ENCODE measurements at places on chromosomes 7 and 10.
A peak's percentile ranks its signal among the peaks of the same experiment; 100 is the strongest.

DNA sequence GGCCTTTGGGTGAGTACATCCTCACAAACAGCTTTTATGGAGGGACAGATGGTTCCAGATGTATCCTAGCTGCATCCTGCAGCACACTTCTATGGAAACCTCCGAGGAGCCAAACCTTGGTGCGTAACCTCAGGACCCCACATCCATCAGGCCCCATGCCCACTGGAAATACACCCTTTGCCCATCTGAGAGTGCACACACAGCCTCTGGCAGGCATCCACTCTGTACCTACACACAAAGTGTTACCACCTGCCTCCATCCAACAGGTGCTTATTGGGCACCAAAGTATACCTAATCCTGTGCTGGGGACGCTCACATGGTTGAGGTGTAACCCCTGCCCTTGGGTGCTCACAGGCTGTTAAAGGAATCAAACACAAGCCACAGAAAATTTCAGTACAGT, 117.9 kb downstream of the ADCY1 start:
- no peak for DNase-seq

- no peak for DNase-seq
These were observed 54.3 kb downstream of the PODXL start for GRCh38 chr7:131501930-131502685.

- DNase-seq = no peak
These were observed 28.5 kb downstream of the CHCHD3 start for GRCh38 chr7:133053321-133053891.

DNA sequence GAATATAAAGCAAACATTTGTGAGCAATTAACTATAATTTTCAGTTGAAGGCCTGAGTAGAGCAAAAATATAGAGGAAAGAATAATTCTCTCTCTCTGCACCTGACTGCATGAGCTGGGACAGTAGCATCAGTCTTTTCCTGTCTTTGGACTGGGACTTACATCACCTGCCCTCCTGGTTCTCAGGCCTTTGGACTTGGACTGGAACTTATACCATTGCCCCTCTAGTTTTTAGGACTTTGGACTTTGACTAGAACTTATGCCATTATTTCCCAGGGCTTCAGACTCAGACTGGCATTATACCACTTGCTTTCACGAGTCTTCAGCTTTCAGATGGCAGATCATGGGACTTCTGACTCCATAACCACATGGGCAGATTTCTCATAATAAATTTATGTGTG, 81.0 kb upstream of the SLC25A13 start:
- no peak for DNase-seq

GRCh38 chr7:13240349-13240748, 552.9 kb downstream of the ARL4A start:
- DNase-seq = no peak

- no peak for DNase-seq
These were observed 64.6 kb downstream of the ITGB1 start for GRCh38 chr10:32893434-32893833.

GRCh38 chr10:120188950-120189349, 268.1 kb upstream of the PLPP4 start:
- no peak for DNase-seq

DNA sequence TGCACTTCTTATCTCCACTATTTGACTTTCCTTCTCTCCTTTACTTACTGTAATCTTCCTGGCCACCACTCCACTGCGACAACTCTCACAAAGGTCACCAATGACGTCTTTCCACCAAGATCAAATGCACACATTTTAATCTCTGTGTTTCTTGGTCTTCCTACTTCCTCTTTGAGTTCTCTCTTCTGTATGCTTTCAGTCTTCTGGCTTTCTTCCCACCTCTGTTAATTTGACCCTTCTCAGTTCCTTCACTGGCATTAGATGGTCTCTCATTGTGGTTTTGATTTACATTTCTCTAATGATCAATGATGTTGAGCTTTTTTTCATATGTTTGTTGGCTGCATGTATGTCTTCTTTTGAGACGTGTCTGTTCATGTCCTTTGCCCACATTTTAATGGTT, 31.9 kb downstream of the FAM107B start:
- no peak for DNase-seq

- no peak for DNase-seq
These were observed 256.8 kb downstream of the ELFN1 start for GRCh38 chr7:1926908-1927306.

DNA sequence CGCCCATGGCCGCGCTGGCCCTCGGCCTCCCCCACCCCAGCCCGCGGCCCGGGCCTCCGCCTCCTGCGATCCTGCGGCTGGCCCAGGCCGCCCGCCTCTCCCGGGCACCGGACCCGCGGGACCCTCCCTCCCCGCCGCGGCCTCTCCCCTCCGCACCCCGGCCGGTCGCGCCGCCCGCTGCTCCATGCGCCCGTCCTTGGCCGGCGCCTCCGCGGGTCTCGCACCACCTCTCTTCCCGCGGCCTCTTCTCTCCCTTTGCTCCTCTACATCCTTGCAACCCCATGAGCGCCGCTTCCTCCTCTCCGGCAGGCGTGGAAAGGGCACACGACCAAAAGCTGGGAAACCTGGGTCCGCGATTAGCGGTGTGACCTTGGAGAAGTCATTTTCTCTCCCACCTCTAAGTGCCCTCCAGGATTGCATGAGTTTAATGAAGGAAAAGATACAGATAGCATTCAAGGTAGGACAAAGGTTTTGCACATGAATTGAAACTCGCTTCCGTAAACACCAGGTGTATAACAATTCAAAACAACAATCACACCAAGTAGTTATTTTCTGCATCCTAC, 448 bp upstream of the SRPK2 start:
- peak; percentile 45 for DNase-seq

- no peak for DNase-seq
These were observed 201.2 kb upstream of the PRKCQ start for GRCh38 chr10:6781133-6781770.

GRCh38 chr7:151143261-151144015, 24.1 kb downstream of the GBX1 start:
- no peak for DNase-seq

- no peak for DNase-seq
These were observed 1.6 kb upstream of the IDI1 start for GRCh38 chr10:1050554-1050953.

DNA sequence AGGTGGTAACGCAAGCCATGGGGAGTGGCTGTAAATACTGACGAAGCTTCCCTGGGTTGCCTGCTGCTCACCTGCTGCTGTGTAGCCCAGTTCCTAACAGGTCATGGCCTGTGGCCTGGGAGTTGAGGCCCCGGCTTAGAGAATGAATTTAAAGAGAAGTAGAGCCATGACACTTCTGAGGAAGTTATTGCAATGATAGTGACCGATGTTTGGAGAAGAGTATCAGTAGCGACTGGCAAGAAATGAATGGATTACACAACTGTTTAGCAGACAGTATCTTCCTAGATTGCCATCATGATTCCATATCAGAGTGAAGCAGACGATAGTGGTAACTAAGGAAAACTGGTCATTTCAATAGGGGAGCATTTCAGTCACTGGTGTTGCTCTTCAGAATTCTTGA, 249.6 kb downstream of the PLXDC2 start:
- DNase-seq = no peak

- no peak for DNase-seq
These were observed 5.9 kb downstream of the GNAT3 start for GRCh38 chr7:80505900-80506500.

GRCh38 chr7:36597090-36597773, 127.1 kb downstream of the AOAH start:
- DNase-seq = no peak

DNA sequence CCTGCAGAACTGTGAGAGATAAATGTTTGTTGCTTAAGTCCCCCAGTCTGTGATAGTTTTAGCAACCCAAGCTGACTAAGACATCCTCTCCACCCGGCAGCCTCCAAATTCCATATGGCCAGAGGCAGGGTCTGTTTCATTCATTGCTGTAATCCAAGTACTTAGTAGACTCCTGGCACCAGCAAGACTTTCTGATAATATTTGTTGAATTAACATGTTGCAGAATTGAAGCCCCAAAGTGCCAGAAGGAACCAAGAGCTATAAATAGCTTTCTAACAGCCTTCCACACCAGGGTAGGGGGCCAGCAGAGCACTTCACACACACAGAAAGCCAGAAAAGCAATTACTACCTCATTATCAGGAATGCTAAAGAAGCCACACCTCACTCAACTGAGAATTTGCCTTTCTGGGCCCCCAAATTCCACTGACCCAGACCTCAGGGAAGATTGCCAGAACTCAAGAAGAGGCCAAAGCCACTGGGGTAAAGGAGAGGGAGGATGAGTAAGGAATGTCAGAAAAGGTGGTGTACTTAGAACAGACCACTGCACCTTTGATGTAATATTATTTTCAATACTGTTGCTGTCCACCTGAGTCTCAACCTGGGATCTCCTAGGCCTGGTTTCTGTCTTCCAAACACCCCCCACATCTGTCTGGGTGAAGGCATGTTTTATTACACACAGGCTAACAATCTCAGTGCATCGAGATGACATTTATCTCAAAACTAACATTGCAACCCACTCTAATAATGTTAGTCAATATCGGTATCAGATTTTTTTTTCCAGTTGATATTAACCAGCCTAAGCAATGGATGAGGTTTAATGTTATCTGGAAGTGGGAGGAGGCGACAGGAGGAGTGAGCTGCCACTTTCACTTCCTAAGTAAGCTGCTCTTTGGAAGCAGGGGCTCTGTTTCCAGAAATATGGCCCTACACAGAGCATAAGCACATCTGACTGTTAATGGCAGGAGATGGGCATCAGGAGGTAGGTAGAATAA, 5.5 kb downstream of the NOD1 start:
- DNase-seq = no peak

GRCh38 chr7:77235276-77235675, 35.7 kb upstream of the FGL2 start:
- DNase-seq = no peak

DNA sequence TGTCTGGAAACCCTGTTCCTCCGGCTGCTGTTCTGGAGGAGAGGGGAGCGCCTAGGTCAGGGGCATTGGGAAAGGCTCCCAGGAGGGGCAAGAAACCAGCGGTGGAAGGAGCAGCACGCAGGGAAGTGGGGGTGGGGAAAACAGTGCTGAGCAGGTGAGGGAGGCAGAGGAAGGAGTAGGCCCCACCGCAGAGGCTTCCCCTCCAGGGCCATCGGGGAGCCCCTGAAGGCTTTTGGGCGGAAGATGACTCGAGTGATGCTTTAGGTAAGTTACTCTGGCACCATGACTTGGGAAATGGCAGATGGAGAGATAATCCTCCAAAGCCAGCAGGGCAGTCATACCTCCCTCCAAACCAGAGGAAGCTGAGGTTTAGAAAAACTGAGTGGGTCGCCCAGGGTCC, 106.5 kb upstream of the ANLN start:
- DNase-seq = no peak

DNA sequence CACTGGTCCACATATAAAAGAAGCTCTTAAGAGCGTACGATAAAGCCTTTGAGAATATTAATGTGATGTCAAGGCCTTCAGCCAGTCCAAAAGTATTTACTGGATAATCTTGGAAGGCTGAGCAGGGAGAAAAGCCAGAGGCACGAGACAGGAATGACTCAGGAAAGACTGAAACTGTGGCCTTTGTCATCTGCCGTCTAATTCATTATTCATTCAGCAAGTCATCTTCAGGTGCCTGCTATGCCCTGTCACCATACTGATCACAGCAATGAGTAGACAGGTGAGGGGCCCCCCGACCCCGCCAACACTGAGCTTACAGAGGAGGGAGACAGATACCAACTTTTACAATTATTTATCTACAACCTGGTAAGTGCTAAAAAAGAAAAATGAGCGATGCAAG, 78.9 kb downstream of the VOPP1 start:
- no peak for DNase-seq

- DNase-seq = peak; percentile 54
These were observed 28.4 kb upstream of the CDHR3 start for GRCh38 chr7:105934572-105935185.

GRCh38 chr7:134368851-134369544, 52.3 kb upstream of the SLC35B4 start:
- no peak for DNase-seq

- no peak for DNase-seq
These were observed 139.4 kb downstream of the EPC1 start for GRCh38 chr10:32207544-32207943.

DNA sequence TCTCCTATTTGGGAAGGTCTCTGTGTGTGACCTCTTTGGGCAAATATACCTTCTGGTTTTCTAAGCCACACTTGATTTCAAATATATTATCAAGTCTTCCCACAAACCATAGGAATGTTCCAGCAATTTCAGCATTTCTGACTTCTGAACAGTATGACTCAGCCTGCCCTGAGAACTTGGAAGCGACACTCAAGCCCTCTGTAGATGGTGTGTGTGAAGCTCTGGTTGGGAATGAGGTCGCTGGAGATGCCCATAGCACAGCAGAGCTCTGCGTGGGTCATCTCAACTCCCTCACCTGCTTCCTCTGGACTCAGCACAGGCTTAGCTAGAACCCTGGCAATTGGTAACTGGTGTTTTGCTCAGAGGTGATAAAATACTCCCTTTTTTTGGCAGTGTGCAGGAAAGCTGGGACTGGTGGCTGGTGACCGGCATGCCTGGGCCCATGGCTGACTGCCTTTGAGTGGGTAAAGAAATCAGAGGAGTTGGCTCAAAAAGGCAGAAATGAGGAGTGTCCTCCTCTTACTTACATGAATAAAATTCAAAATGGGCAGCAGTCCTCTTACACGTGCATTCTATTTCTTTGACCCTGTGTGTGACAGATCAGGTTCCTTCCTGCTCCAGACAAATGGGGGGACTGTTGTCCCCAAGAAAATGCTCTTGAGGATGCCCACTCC, 87.5 kb upstream of the NRP1 start:
- DNase-seq = no peak

GRCh38 chr10:74548676-74549075, 277.7 kb upstream of the KAT6B start:
- DNase-seq = no peak

DNA sequence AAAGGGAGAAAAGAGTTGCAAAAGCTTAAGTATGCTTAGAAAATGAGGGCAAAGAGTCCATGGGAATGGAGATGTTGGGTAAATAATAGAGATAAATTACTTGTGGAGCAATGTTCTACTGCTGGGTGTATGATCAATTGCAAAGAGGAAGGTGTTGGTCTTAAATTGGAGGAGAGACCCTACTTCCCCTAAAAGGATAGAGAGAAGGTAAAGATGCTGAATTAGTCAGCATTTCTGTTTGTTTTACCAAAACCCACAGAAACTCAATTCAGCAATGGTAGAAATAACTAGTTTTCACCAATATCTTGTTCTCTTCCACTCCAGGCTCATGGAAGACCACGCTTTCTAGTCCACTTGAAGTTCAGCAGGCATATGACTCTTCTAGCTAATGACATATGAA, 32.1 kb downstream of the ASB4 start:
- no peak for DNase-seq

DNA sequence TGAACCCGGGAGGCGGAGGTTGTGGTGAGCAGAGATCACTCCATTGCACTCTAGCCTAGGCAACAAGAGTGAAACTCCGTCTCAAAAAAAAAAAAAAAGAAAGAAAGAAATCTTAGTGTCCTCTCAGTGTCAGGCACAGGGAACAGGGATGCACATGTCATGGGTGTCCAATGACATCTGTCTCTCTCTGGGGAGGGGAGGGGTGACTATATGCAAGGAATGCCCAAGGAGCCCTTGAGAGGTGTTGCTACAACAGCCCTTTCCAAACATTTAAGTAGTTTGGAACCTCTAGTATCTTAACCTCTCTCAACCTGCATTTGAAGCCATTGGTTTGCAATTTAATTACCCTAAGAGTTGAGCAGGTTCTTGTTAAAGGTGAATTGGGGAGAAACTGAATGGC, 28.9 kb downstream of the PDLIM1 start:
- DNase-seq = no peak
